ENCODE measurements at places on chromosomes 11 and 22.

DNA sequence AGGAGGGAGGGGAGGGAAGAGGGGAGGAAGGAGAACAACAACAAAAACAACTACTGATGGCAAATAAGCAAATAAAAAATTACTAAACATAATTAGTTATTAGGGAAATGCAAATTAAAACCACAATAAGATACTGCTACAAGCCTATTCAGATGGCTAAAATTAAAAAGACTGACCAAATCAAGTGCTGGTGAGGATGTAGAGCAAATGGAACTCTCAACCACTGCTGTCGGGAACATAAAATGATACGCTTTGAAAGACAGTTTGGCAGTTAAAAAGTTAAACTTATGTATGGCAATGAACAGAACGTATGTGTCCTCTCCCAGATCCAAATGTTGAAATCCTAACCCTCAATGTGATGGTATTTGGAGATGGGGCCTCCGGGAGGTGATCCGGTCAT lies 85.7 kb downstream of the PHF21B start:
- no peak for DNase-seq

DNA sequence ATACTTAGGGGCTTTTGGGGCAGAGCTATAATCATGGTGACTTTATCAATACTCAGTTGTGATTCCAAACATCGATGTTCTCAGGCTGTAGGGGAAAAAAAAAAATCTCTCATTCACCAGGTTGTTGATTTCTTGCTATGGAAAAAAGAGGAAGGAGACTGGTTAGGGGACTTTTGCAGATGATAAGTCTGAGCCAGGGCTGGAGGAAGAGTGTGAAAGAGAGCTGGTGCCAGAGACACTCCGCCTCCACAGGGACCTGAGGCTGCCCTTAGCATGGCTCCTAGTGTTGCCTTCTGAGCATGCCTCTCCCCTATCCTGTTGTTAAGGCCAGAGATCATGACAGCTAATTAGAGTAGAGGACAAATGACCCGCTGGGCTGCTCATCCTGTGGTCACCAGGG lies 16.9 kb downstream of the UPB1 start:
- no peak for DNase-seq

DNA sequence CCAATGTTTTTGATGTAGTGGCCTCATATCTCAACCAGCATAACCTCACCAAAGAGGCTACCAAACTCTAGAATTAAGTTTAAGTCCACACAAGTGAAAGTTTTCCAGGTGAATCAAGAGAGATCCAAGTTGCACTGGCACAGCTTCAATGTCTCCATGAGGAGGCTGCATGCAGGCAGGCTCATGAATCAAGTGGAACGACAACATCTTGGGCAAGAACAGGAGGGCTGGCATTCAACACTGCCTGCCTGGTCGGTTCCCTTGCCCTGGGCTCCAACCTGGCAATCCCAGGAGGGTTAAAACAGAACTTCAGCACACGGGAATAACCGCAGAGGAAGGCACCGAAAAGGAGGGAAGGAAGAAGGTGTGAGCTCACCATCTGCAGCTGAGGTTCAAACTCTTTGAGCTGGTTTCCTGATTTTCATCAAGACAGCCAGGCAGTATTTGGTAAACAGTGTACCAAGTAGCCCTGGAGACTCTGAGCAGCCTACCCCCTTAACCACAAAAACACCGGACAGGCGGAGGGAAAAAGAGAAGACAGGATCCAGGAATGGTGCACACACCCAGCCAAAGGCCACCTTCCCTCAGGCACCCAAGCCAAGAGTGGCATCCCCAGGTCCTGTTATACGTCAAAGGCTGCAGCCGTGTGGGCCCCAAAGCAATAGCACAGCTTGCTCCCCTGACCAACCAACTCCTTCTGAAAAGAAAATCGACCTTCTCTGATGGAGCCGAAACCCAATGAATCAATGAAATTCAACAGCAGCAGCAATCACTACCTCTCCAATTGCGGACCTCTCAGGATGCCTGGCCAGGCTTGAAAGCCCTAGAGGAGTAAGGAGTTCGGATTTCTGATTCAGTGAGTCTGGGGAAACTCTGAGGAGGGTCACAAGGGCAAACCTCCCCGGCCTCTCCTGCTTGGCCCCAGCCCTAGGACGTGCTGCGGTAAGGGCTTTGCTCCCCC lies 1.3 kb downstream of the PACSIN2 start:
- peak; percentile 17 for DNase-seq

DNA sequence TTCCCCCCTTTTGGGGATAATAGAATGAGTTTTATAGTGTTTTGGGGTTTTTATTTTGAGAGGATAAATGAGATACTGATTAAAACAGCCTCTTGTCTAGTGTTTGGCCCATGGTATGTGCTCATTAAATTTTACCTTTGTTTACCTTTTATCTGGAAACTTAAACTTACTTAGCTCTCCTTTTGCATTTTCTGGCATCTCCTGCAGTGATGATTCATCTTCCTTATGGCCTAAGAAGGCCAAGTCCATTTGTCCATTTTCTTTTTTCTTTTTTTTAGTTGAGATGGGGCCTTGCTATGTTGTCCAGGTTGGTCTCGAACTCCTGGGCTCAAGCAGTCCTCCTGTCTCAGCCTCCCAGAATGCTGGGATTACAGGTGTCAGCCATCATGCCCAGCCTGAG lies 156.3 kb downstream of the COMMD9 start:
- DNase-seq = no peak

GRCh38 chr11:43358279-43358800 lies 380 bp upstream of the TTC17 start:
- no peak for DNase-seq

- DNase-seq = no peak
These were observed 232.0 kb downstream of the CEP164 start for GRCh38 chr11:117559698-117560097.

- DNase-seq = peak; percentile 64
These were observed at the start of gene VEGFB for GRCh38 chr11:64233913-64234586. Gene VEGFB (plus strand): TSS chr11:64234584. CDS start chr11:64234834, 250 bp downstream.

DNA sequence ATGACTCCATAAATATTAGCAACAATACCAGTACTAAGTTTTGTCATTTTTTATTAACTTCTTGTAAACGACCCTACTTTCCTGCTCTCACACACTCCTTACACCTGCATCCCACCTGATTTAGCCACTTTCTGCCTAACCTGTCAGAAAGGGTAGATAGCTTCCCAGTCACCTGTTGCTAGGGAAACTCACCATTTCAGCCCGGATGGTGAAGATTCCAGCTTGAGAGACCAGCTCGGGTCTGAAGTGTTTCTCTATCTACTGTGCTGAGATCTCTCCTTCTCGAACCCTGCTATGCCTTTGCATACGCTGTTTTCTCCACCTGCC lies at the start of gene PARVG:
TSS of gene PARVG (plus strand) at position 220 of the 327 bp plus-strand sequence. CDS start 2,405 bp downstream, outside the sequence.
- peak; percentile 44 for DNase-seq

DNA sequence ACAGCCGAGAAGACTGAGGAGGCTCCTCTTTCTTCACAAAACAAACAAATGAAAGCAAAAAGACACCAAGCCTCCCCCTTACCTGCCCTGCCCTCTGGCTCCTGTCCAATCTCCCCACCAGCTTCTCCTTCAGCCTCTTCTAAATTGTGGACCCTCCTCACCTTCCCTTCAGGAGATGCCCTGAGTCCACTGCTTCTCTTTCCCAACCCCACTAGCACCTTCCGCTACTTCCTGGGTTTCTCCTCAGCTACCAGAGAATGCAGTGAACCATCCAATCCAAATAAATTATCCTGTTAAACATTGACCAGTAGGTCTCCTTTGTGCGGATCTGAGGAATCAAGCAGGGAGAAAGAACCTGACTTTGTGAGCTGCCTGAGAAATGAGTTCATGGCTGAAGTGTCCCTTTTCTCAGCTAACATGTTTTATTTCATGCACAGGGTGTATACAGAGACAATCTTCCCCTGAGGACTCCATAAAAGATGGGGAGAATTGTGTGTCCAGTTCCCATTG lies 63.2 kb upstream of the VPREB1 start:
- no peak for DNase-seq

- no peak for DNase-seq
These were observed 162.3 kb downstream of the C11orf87 start for GRCh38 chr11:109584001-109584972.

GRCh38 chr11:19994672-19995071 lies 165.6 kb downstream of the DBX1 start:
- DNase-seq = no peak
